NCI-H460 (cell line): ENCODE measurements at places on chromosomes 2 and 18.

DNA sequence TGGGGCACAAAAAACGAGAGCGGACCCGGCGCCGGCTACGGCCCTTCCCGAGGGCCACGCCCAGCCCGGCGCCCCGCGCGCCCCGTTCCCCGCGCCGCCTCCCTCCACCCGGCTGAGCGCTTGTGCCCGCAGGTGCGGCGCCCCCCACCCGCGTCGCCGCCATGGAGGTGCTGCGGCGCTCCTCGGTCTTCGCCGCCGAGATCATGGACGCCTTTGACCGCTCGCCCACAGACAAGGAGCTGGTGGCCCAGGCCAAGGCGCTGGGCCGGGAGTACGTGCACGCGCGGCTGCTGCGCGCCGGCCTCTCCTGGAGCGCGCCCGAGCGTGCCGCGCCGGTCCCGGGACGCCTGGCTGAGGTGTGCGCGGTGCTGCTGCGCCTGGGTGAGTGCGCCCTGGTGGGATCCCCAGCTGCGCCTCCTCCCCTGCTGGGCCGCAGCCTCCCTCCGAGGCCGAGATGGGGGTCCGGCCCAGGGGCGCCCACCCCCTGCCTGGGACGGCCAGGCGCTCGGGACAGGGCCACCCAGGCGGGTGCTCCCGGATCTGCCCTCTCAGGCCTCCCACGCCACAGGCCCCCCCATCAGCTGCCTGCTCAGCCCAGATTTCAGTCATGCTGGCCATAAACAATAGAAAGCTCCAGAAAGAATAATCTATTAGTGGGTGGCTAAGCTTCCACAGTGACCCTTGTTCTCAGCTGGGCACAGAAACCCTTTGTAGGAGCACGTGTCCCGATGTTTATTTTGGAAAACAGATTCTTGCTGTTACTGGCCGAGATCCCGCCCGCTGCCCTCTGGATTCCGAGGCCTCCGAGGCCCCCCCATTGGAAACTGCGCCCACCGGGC lies 997 bp downstream of the BOK start:
- peak; percentile 28 for DNase-seq

- no peak for DNase-seq
These were observed 656 bp downstream of the UNC80 start for GRCh38 chr2:209772290-209772685.

DNA sequence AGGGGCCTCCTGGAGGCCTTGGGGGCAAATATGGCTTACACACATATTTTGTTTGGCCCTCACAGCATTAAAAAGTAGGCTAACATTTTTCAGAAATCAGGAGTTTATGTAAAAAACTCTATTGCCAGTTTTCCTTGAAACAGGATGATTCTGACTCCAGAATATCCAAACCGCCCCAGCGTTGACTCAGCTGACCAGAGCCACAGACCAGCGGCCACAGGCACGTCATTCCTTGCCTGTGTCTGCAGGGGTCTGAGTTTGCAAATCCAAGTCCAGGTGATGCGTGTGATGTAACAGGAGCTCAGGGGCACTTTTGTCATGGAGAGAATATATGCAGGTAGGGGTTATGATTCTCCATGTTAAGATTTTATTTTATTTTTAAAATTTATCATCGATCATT lies 79.4 kb upstream of the ALKAL2 start:
- DNase-seq, result no peak

DNA sequence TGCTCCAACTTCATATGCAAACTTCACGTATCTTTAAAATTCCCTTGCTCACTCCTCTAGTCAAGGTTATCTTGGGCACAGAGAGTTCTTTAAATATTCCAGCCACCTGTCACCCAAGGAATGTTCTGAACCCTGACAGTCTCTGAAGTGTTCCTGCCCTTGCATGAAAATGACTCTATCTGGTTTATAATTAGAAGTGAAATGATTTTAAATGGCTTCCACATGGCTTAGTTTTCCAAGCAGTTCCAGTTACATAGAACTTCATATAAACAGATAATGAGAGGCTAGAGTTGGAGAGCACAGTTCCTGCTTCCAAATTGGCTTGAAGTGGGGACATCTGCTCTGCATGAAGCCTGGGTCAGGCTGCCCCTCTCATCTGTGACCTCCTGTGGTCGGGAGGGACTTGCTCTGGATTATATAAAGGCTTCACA lies 81.9 kb downstream of the SLC4A3 start:
- no peak for DNase-seq

GRCh38 chr2:116754381-116755101 lies 1060.0 kb upstream of the DDX18 start:
- DNase-seq, result no peak

DNA sequence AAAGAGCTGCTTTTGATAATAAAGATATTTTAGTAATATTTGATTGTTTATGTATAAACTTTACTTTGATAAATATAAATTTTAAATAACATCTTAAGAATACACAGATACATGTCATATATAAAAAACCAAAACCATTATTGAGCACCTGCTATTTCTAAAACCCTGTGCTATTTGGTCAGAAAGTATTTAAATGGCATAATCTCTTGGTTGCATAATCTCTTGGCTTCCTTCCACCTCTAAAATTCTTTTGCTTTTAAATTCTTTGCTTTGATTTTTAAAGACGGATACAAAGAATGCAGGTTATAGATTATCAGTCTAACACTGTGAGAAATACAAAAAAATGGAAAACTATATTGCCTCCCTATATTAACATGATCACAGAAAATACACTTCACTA lies 36.9 kb downstream of the ACMSD start:
- DNase-seq, result no peak

- DNase-seq, result no peak
These were observed 190.1 kb upstream of the SLC35G4 start for GRCh38 chr18:11419338-11419737.

GRCh38 chr2:160246356-160246755 lies 46.3 kb upstream of the ITGB6 start:
- peak; percentile 38 for DNase-seq

- DNase-seq, result no peak
These were observed 135.0 kb downstream of the SP3 start for GRCh38 chr2:173830170-173830569.

DNA sequence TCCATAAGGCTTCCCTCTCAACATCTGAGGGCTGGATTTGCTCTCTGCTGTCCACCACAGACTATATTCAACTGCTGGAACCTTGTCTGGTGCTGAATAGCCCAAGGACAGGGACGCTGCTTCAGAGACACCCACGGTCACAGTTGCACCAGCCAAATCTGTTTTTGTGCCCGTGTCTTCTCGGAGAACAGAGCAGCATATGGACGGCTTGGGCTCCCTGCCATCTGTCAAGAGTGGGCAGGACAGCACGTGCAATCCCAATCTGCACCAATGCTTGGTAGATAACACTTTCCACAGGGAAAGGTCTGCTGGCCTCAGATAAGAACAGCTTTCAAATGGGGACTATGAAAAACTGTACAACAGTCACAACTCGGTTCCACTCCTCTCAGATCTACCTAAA lies 466.1 kb downstream of the TGIF1 start:
- DNase-seq, result no peak

- DNase-seq, result no peak
These were observed 131.3 kb downstream of the PIK3C3 start for GRCh38 chr18:42086288-42086687.

- no peak for DNase-seq
These were observed 21.5 kb downstream of the MPPE1 start for GRCh38 chr18:11886577-11887110.

- no peak for DNase-seq
These were observed 30.5 kb downstream of the GALNT14 start for GRCh38 chr2:31107591-31108300.

- DNase-seq, result no peak
These were observed 708.9 kb downstream of the RNF144A start for GRCh38 chr2:7626139-7626537.

DNA sequence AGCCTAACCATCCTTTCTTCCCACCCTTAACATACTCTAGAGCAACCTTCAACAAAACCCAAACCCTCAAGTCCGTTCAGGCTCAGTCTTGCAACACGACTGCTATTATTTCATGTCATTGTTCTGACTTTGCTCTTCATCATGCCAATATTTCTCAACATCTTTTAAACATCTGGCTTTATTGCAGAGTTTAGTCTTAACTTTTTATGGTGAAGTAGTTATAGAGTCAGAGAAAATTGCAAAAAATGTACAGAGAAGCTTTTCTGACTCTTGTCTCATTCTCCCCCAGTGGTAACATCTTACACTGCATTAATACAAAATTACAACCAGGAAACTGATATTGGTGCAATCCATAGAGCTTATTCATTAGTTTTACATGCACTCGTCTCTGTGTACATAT lies 3.9 kb downstream of the MARCO start:
- no peak for DNase-seq

DNA sequence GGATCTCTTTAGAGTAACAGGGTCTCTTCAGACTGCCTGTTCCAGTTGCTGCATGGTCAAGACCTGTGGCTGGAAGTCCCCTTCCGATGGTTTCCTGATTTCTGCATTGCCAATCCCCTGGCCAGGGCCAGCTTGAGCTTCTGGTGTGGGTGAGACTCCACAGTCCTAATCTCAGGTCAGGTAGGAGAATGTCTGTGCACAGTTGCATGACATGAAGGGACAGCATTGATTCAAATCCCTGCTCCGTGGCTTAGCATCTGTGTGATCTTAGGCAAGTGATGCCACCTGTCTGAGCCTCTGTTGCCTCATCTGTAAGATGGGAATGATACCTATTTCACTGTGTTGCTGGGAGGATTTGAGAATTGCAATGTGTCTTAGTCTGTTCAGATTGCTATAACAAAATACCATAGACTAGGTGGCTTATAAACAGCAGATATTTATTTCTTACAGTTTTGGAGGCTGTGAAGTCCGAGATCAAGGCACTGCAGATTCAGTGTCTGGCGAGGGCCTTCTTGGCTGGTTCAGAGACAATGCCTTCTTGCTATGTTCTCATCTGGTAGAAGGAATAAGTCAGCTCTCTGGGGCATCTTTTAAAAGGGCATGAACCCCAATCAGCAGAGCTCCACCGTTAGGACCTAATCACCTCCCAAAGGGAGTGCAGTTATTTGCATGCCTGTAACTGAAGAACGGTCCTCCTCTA lies 66.2 kb downstream of the ATOH8 start:
- no peak for DNase-seq

GRCh38 chr2:96156011-96156820 lies 11.0 kb upstream of the DUSP2 start:
- DNase-seq, result no peak

GRCh38 chr2:165627470-165627869 lies 158.0 kb downstream of the CSRNP3 start:
- DNase-seq, result no peak

- DNase-seq, result no peak
These were observed 2.0 kb upstream of the PRKCE start for GRCh38 chr2:45649462-45649857.

GRCh38 chr2:55732854-55733253 lies 39.2 kb upstream of the PNPT1 start:
- DNase-seq, result no peak

DNA sequence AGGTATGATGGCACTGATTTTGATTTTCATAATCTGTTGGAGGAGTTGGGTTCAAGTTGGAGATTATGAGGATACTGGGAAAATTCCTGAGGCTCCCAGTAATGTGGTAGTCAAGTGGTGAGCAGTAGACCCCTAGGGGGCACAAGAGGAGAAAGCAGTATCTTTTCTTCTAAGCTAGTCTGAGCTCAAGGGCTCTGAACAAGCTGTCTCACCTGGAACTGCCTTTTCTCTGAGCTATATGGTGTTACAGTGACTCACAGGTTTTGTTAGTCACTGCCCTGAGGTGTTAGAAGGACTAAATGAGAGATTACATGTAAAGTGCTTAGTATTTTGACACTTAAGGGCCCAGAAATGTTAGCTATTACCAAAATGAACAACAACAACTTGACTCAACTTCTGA lies 42.2 kb downstream of the CD302 start:
- no peak for DNase-seq

- DNase-seq, result no peak
These were observed 183.0 kb upstream of the ZC3H15 start for GRCh38 chr2:186303091-186303490.

DNA sequence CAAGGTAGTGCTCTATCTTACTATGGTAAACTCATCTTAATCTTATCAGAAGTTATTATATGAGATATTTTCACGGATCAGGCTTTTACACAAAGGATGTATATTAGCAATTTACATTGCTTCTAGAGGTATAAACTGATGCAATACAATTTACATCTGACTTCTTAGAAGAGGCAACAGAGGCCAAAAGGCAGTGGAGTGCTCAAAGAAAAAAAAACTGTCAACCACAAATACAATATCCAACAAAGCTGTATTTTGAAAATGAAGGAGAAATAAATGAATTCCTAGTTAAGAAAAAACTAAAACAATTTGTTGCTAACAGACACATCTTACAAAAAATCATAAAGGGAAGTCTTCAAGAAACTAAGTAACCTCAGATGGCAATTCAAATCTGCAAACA lies 1031.5 kb upstream of the CNTNAP5 start:
- DNase-seq, result no peak

- DNase-seq, result no peak
These were observed 39.4 kb upstream of the RBM44 start for GRCh38 chr2:237759176-237759575.

DNA sequence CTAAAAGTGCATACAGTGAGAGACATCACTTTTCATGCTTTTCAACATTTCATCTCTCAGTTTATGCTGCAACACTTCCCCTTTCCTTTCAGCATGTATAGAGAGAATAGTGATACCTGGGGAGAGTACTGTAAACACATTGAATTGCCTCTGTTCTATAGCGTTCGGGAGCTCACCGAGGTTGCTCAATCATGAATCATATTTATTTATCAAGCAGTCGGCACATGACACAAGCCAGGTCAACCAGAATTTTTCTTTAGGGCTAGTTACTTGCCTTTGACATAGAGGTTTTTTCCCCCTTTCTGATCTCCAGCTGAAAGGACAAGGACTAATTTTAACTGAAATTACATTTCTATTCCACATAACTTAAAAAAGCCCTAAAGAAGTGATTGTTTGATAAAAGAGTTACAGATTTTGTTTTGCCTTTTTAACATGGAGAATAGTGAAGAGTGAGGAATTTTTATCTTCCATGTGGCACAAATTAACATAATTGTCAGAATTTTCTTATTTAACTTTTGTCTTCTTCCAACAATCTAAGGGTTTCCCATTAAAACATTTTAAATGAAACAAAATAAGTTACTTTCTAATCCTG lies 690.9 kb upstream of the TMEFF2 start:
- DNase-seq, result peak; percentile 23

- no peak for DNase-seq
These were observed 24.5 kb downstream of the MRPL30 start for GRCh38 chr2:99205491-99205890.

DNA sequence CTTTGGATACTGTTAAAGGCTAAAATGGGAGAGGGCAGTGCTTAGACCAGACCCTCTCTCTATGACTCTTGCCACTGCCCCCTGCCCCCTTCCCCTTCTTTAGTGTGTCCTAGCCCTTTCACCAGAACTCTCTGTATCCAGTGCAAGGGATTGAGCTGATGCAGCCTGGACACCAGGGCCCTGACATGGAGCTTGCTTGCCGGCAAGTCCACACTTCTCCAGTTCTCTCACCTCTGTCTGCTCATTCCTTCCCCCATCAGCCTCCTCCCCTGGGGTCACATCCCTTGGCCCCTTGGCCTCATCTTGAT lies 1.5 kb upstream of the WNT6 start:
- DNase-seq, result no peak
